GM23338 (cell line): ENCODE measurements at places on chromosomes 7 and 10. TPM values are rescaled to one million over a fixed set of nuclear protein-coding genes. Genes with fewer than 3 reads are reported as not detected.
A peak's percentile ranks its signal among the peaks of the same experiment; 100 is the strongest.

Gene ZNF425
- 3.0 and 4.3 TPM in 2 replicates for polyA plus RNA-seq

Gene NUP205
- polyA plus RNA-seq, result 150 and 152 TPM in 2 replicates

DNA sequence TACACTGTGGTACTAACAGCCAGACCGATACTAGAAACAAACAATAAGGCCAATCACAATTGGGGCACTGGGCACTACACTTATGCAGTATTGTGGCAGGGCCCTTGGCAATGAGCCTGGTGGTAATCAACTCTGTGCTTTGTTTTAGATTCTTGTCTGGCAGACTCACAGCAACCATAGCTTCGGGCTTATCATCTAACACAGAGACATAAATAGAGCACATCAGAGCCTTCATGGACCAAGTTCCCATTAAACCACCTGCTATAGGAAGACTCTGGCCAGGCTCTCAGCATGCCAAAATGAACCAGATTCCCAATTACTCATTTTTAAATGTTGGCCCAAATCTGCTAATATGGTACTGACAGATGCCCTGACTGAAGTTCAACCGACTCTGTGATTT, 218.6 kb downstream of the DGKI start:
- no peak for DNase-seq

DNA sequence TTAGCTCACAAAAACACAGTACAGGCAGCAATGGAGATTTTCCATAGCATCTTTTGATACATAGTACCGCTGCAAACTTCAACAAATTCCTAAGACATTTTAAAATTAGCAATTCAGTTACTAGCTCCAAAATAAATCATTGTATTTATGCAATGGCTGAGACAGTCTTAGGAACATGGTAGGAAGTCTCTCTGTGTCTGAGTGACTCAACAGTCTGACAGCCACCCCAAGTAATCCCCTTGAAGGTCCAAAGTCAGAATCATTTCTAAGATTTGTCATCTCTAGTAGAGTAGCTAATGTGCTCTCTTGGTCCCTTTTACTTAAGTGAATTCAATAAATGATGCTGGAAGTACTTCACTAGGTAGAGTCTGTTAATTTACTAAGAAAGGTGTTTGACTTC, 93.8 kb upstream of the NOBOX start:
- no peak for DNase-seq

- DNase-seq, result no peak
Measured at GRCh38 chr10:120262857-120263547, 194.0 kb upstream of the PLPP4 start.

DNA sequence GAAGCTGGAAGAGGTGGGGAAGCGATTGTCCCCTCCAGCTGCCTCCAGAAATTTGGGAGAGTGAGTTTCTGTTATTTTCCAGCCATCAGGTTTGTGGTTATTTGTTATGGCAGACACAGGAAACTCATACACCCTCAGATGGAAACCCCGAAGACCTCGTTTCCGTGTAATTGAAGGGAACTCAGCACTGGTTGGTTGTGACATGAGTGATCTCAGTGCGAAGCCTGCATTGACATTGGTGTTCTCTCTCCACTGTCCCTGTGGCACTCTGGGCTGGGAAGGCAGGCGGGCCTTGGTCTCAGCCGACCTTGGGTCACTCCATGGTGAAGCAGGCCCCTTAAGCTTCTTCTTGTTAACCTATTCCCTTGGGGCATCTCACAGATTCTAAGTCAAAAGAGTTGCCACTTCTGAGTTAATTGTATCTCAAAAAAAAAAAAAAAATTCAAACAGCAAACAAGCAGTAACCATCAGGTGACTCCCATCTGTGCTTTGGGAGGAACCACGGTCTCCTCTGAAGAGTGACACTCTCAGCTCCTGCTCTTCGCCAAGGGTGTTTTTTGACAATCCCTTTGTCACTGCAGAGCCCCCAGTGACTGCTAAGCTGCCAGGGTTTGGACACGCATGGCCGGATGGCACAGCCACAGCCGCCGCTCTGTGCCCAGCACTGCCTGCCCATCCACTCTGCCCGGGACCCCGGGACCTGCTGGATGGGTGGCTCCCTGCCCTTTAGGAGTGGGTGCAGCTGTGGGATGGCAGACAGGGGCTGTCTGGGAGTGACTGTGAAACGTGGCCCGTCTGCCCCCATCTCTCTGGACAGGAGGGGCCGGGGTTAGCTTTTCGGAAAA, 233.6 kb downstream of the PRPF18 start:
- DNase-seq, result no peak

DNA sequence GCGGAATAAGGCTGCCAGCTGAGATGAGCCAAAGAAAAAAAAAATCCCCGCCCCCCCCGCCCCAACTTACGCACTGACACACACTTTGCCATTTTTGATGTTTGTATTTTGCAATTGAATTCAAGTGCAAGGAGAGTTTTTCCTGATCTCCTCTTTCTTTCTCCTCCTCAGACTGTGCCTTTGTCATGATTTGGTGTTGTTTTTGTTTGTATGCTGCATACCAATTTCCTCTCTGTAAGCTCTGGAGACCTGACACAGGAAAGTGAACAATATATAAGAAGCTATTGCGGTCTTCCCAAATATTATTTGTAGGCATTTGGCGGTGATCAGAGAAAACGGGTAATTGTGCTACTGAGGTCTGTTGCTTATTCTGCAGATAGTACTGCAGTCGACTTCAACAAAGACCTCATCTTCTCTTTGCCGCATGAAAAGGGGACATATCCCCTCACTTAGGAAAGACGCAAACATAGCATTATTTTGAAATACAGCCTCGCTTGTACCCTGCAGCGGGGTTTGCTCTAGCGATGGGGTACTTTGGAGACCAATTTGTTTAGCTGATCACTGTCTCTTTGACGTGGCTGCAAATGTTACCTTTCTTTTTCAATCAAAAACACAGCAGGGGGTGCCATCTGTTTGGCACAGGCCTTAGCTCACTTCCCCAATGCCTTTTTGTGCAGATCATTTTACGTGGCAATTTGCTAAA, 206.6 kb downstream of the SKAP2 start:
- DNase-seq, result peak; percentile 67

DNA sequence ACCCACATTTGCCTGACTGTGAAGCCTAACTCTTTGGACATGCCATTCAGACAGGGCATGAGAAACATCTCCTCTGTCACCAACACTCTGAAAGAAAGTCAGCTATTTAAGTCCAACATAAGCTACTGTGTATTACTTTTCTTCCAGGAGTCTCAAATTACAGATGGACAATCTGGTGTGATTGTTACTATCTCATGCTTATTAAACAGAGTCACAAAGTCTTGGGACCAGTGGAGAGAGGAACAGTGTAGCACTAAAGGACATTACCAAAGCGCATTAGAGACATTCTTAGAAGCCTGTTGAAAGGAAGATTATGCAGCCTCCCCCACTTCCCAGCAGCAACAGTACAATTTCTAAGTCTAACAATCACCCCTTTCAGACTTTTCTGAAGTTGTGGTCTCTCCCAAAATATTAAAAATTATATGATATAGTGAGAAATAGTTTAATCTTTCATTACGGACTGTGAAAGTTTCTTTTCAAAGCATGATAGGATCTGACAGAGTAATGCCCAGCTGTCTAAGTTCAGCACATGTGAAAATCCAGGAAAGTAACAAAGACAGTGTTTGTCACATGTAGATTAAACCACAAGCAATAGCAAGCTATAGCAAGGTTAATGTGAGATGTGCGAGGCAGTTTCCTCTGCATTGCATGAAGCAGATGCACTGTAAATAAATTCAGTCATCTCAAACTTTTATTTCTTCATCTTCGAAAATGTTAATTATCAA, 280.9 kb upstream of the FZD8 start:
- DNase-seq, result no peak

DNA sequence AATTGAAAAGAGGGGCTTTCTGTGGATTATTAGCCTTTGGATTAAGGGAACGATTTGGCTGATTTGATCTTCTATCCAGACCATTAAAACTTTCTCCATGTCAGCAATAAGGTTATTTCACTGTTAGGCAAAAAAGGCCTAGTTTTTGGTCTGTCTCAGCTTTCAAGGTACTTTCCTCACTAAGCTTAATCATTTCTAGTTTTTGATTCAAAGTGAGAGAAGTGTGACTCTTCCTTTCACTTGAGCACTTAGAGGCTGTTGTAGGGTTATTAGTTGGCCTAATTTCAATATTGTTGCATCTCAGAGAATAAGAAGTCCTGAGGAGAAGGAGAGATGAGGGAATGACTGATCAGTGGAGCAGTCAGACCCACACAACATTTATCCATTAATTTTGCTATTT, 596.0 kb upstream of the TPK1 start:
- no peak for DNase-seq

DNA sequence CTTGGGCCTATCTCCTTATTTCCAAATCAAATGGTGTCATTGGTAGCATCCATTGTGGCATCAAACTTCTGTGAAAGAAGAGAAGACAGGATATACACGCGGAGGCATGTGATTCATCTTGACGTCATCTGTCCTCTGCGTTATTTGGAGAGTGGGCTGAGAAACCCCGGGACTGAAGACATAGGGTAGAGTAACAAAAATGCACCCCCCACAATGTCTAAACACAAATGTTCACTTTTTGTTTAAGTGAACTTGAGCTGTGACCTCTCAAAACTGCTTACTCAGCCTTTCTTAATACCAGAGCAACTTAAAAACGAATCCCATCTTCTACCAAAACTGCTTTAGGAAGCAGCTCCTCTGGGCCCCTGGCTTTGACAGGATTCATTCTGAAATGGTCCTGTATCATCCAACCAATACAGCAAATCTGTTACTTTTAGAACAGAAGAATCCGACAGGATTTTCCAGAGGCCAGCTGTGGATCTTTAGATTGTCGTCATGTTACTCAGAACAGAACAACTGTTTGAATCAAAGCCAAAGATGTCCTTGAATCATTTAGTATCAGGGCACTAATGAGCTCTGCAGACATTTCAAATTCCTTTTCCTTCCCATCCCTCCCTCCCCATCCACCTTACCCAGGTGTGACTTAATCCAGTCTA, 438.1 kb downstream of the SUGCT start:
- DNase-seq, result no peak

- DNase-seq, result peak; percentile 21
Measured at GRCh38 chr10:88565072-88565471, 18.0 kb downstream of the RNLS start.

DNA sequence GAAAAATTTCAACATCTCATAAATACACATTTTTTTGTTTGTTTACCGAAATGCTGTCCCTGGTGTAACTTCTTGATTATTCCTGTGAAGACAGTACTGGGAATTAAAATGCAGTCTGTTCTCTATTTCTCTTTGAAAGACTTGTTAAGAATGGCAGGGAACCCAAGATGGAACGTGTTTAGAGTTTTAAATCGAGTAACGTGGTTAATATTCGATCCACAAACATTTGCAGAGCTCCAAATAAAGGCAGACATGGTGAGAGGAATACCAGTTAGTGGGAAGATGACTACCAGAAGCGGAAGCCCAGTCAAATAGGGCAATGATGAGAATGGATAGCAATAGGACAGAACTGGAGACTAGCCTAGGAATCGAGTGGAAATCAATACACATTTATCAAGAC, 6.7 kb downstream of the PON3 start:
- no peak for DNase-seq
